ENCODE measurements at places on chromosomes 13 and 19.

- DNase-seq: no peak
- no peak overlapping the region for H3K27ac ChIP-seq
- peaks cover 2% of the 10 kb centered on the region for H3K27me3 ChIP-seq
- no peaks in the 10 kb centered on the region for H3K36me3 ChIP-seq
These were observed 101.0 kb upstream of the SPRY2 start for GRCh38 chr13:80441968-80442367.

- H3K36me3 ChIP-seq: no peaks in the 10 kb centered on the region
- H3K27me3 ChIP-seq: peaks cover 24% of the 10 kb centered on the region
- DNase-seq: no peak
- H3K4me1 ChIP-seq: no peaks in the 10 kb centered on the region
- no peak overlapping the region for H3K4me3 ChIP-seq
- H3K27ac ChIP-seq: no peak overlapping the region
These were observed 7.4 kb upstream of the ZDHHC20 start for GRCh38 chr13:21466527-21466926.

DNA sequence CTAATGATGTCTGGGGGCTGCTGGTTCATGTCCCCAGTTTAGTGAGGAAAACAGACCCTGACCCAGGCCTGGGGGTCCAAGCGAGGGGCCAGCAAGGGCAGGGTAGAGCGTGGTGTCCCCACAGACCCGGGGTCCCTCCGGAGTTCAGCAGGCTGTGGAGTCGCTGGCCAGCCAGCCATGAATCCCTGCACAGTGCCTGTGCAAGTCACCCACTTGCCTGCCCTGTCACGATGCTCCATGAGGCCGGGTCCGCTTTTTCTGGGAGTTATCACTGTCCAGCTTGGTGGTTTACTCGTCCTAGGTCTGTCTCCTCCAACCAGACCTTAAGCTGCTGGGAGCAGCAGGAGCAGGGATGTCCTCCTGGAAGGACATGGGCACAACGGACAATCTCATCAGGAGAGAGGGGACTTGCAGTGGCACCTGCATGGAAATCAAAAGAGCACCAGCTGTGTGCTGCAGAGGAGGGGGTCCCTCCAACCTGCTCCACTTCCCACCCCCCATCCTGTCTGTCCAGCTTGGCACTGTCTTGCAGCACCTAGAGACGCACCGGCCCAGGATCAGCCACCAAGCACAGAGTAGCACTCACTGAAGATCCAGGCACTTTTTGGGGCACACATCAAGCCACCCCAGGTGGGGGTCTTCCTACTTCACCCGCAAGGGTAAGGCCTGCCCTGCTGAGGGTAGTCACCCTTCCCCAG, 121.8 kb downstream of the URI1 start:
- H3K36me3 ChIP-seq: no peaks in the 10 kb centered on the region
- no peak overlapping the region for H3K4me3 ChIP-seq
- no peak for DNase-seq
- H3K4me1 ChIP-seq: no peaks in the 10 kb centered on the region

GRCh38 chr19:38162094-38162493, 61.9 kb downstream of the DPF1 start:
- no peak overlapping the region for H3K27ac ChIP-seq
- H3K4me3 ChIP-seq: no peak overlapping the region
- H3K27me3 ChIP-seq: no peaks in the 10 kb centered on the region
- no peaks in the 10 kb centered on the region for H3K4me1 ChIP-seq
- H3K36me3 ChIP-seq: peaks cover 26% of the 10 kb centered on the region

- H3K27ac ChIP-seq: peak overlapping the region; percentile 4
- no peak overlapping the region for H3K4me3 ChIP-seq
- no peak for DNase-seq
- peaks cover 66% of the 10 kb centered on the region for H3K4me1 ChIP-seq
These were observed 23.7 kb downstream of the NOSIP start for GRCh38 chr19:49556412-49557398.

DNA sequence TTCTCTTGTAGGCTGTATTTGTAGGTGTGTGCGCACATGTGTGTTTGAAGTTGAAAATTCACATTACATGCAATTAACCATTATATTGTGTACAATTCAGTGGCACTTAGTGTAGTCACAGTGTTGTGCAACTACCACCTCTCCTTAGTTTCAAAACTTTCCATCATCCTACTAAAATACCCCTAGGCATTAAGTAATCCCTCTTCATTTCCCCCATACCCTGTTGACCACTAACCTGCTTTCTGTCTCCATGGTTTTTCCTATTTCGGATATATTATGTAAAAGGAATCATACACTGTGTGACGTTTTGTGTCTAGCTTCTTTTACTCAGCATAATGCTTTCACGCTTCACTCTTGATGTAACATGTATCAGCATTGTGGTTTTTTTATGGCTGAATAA, 16.1 kb downstream of the LSM14A start:
- no peak for DNase-seq
- no peaks in the 10 kb centered on the region for H3K27me3 ChIP-seq
- no peak overlapping the region for H3K27ac ChIP-seq
- peaks cover 16% of the 10 kb centered on the region for H3K36me3 ChIP-seq
- H3K4me3 ChIP-seq: no peak overlapping the region
- H3K4me1 ChIP-seq: peaks cover 45% of the 10 kb centered on the region

DNA sequence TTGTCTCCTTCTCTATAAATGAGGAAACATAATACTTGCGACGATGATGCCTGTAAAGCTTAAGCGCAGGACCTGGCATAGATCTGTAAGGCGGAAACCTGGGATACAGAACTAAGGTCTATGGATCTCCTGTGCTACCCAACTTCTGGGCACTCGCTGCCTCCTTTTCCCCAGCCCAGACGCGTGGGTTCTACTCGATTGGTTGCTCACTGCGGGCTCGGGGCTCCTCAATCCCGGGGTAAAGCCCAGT, 615 bp upstream of the PSMC4 start:
- H3K36me3 ChIP-seq: peaks cover 51% of the 10 kb centered on the region
- H3K27me3 ChIP-seq: no peaks in the 10 kb centered on the region
- H3K27ac ChIP-seq: peak overlapping the region; percentile 96
- no peak for DNase-seq
- peaks cover 42% of the 10 kb centered on the region for H3K4me1 ChIP-seq
- H3K4me3 ChIP-seq: peak overlapping the region; percentile 92

- H3K4me3 ChIP-seq: no peak overlapping the region
- no peaks in the 10 kb centered on the region for H3K36me3 ChIP-seq
- H3K27ac ChIP-seq: no peak overlapping the region
These were observed 130.4 kb downstream of the DPF1 start for GRCh38 chr19:38093587-38093986.

DNA sequence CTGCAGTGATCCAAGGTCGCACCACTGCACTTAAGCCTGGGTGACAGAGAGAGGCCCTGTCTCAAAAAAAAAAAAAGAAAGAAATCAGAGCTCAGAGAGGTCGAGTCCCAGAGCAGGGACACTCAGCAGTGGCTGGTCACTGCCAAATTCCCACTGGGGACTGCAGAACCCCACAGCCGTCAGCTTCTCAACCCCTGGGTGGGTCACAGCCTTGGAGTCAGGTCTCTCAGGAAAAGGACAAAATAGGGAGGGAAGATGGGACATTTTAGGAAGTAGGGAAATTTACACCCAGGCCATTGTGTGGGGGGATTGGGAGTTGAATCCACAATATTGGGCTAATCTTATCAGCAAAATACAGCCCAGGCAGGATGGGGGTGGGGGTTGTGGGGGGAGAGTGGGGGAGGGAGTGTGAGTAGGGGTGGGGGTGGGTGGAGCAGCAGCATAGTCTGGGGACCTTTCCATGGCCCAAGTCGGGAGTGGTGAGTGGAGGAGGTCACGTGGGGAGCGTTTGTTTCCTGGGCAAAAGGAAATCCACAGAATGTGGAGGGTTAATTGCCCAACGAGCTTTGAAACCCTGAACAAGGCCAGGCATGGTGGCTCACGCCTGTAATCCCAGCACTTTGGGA, 5.0 kb upstream of the CCDC194 start:
- H3K36me3 ChIP-seq: peaks cover 34% of the 10 kb centered on the region
- no peak overlapping the region for H3K4me3 ChIP-seq
- H3K27ac ChIP-seq: no peak overlapping the region
- no peaks in the 10 kb centered on the region for H3K27me3 ChIP-seq
- DNase-seq: no peak

DNA sequence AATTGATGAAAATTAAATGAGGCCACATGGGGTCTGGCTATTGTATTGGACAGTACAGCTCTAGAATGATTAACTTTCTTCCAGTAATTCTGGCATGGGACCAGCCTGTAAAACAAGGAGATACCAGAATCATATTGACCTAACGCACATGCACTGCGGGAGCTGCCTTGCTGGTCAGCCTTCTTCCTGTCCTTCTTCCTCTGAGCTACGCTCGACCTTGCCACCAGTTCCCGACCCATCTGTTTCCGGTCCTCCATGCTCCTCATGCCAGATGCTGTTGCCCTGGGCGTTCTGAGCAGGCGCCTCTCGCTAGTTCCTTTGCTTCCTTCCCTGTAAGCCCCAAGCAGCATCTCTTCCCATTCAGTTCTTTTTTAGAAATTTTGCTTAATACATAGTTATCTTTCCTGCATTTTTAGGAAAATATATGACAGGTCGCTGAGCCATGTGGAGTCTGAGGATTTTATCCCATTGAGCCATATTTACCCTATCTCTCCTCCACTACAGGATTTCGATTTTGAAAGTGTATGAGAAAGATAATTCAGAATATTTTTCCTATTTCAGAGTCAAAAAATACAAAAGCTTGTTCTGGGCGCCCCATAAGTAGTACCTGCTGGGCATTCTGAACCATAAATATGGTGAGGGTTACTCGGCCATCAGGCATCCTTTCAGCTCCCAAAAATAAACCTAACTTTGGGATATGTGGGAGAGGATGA, 38.6 kb downstream of the TNFRSF19 start:
- H3K4me3 ChIP-seq: peak overlapping the region; percentile 33
- H3K27ac ChIP-seq: no peak overlapping the region
- H3K36me3 ChIP-seq: no peaks in the 10 kb centered on the region
- peaks cover 13% of the 10 kb centered on the region for H3K4me1 ChIP-seq
- DNase-seq: no peak

- H3K4me3 ChIP-seq: peak overlapping the region; percentile 38
- peaks cover 2% of the 10 kb centered on the region for H3K27me3 ChIP-seq
- peaks cover 12% of the 10 kb centered on the region for H3K4me1 ChIP-seq
- peak overlapping the region; percentile 69 for H3K27ac ChIP-seq
These were observed 989 bp upstream of the SSC5D start for GRCh38 chr19:55486971-55487923.

DNA sequence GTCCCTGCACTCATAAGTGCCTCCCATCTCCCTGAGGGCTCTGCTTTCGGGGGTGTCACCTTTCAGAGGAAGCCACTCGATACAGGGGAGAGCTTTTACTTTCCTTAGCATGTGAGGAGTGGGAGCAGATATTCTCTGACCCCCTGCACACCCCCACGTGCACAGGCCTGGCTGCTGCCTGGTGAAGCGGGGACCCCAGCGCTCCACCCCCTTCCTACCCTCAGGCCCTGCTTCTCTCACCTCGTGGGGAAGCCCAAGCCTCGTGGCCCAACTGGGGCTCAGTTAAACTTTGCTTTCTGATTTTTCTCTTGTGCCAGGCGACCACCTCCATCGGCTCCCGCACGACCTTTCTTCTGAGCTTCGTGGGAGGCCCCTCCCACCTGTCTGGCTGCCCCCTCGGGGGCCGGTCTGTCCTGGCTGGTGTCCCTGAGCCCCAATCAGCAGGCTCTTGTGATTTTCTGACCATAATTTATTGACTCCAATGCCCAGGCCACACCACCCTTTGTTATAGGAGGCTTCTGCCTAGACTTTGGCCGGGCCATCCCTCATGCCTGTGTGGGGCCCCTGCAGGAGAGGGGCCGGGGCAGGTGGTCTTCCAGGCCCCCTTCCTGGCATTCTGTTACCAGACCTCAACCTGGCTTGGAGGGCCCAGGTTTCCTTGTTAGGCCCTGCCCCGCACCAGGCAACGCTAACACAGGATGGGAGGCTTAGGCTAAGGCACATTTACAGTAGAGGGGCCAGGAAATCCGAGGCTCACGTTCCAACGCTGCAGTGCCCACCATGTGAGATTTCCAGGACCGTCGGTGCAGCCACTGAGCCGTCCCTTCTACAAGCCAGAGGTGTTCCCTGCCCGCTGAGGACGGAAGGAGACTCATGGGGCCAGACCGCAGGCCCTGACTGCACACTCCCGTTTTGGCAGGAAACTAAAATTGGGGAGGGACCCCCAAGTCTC, 3.7 kb downstream of the TMED1 start:
- H3K36me3 ChIP-seq: peaks cover 40% of the 10 kb centered on the region
- DNase-seq: no peak
- peaks cover 10% of the 10 kb centered on the region for H3K4me1 ChIP-seq
- no peak overlapping the region for H3K4me3 ChIP-seq
- H3K27me3 ChIP-seq: no peaks in the 10 kb centered on the region

GRCh38 chr13:35812736-35813135, 318.4 kb downstream of the DCLK1 start:
- DNase-seq: no peak
- H3K4me1 ChIP-seq: no peaks in the 10 kb centered on the region
- no peak overlapping the region for H3K27ac ChIP-seq
- H3K36me3 ChIP-seq: no peaks in the 10 kb centered on the region
- H3K4me3 ChIP-seq: no peak overlapping the region
- no peaks in the 10 kb centered on the region for H3K27me3 ChIP-seq

Data from activated T-helper 2 cell treated with anti-CD3 and anti-CD28 coated beads, Interferon-gamma antibody, Interleukin-2, Interleukin-4, amounts not matched to agents 10 μg/mL and 5 μg/mL and 100 μg/mL, durations not matched to agents 14 hours and 24 hours and 36 hours (primary cell).